ENCODE measurements at places on chromosomes 16 and 17.

GRCh38 chr16:70701036-70701435 lies 15.2 kb upstream of the MTSS2 start:
- no peak for DNase-seq

- peak; percentile 88 for DNase-seq
Measured at GRCh38 chr17:18258356-18259038, at the start of gene FLII. Gene FLII, minus strand, starts transcription at chr17:18258738. Its CDS starts 48 bp downstream, at chr17:18258690.

- no peak for DNase-seq
Measured at GRCh38 chr17:81701288-81702071, 1.7 kb upstream of the MRPL12 start.

GRCh38 chr16:56744996-56745640 lies 15.2 kb downstream of the NUP93 start:
- no peak for DNase-seq

- no peak for DNase-seq
Measured at GRCh38 chr17:82248815-82249674, 20.2 kb downstream of the SLC16A3 start.

GRCh38 chr16:27439271-27440018 lies 37.5 kb downstream of the IL21R start:
- no peak for DNase-seq

GRCh38 chr17:30378241-30378824 lies 394 bp upstream of the CPD start:
- DNase-seq: peak; percentile 35

DNA sequence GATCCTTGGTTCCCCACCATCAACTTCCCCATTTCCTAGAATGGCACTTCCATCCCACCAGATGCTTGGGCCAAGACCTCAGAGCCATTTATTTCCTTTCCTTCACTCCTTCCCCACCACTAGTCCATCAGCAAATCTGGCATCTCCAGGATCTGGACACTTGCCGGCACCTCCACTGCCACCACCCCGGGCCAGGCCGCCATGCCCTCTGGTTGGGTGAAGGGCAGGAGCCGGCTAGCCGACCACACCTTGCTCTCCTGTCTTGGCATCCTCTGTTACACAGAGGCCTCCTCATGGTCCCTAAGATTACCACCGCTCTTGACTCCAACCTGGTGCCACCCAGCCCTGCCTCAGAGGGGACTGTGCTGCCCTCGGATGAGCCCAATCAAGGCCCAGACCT lies 104.5 kb downstream of the RMI2 start:
- DNase-seq: no peak

DNA sequence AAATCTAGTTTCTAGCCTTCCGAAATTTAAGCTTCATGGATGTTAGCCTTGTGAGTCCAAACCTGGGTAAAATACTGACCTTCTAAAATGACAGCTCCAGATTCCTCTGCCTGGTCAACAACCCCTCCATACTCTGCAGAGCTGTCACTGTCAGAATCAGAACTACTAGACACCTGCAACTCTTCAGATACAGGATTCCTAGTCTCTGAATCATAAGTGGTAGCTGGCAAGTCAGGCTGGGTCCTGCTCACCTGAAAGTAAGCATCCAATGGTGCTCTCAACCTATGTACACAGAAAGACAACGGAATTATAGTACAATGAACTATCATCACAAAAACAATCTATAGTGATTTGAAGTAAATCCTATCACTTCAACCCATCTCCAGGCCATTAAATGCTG lies 14.8 kb downstream of the RFWD3 start:
- no peak for DNase-seq

DNA sequence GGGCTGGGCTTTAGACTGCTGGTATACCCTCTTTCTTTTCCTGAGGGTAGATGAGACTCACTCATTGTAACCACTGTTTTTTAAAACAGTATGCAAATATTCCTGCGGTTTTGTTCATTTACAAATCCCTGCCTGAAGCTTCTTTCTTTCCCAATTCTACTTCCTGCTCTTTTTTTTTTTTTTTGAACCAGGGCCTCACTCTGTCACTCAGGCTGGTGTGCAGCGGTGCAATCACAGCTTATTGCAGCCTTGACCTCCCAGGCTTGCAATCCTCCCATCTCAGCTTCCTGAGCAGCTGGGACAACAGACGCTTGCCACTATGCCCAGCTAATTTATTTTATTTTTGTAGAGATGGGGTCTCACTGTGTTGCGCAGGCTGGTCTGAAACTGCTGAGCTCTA lies 8.0 kb upstream of the SULT1A1 start:
- no peak for DNase-seq

DNA sequence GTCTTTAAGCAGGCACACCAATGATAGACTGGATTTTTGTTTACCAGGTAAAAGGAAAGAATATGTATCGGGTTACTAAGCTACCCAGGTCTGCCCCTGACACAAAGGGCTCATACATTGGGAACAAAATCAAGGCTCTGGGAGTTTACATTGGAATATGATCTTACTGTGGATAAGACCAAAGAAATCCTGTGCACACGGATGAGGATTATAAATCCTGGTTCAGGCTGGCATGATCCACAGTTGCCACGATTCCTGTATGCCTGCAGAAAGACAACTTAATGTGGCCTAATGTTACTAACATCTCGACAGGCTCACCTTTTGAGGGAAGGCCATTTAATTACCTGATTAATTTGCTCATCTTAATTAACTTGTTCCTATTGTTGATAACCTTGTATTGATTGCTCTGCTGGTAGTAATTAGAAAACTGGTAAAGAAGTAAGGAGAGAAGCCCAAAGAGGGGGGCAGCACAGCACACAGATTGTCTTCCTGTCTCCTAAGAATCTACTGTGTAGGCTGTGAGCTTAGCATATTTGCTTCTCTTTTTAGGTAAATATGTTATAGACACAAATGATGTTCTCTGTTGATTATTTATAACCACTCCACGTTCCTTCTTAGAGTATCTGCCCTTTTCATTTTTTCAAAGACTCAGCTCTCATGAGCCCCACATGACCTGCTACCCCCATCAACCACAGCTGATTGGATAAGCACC lies 51.0 kb upstream of the TOX3 start:
- no peak for DNase-seq

- DNase-seq: peak; percentile 69
Measured at GRCh38 chr16:18932243-18932987, 6.2 kb upstream of the SMG1 start.

GRCh38 chr17:80869481-80870145 lies 122.0 kb upstream of the CHMP6 start:
- DNase-seq: peak; percentile 59

GRCh38 chr16:85936816-85937215 lies 37.9 kb downstream of the IRF8 start:
- DNase-seq: no peak

DNA sequence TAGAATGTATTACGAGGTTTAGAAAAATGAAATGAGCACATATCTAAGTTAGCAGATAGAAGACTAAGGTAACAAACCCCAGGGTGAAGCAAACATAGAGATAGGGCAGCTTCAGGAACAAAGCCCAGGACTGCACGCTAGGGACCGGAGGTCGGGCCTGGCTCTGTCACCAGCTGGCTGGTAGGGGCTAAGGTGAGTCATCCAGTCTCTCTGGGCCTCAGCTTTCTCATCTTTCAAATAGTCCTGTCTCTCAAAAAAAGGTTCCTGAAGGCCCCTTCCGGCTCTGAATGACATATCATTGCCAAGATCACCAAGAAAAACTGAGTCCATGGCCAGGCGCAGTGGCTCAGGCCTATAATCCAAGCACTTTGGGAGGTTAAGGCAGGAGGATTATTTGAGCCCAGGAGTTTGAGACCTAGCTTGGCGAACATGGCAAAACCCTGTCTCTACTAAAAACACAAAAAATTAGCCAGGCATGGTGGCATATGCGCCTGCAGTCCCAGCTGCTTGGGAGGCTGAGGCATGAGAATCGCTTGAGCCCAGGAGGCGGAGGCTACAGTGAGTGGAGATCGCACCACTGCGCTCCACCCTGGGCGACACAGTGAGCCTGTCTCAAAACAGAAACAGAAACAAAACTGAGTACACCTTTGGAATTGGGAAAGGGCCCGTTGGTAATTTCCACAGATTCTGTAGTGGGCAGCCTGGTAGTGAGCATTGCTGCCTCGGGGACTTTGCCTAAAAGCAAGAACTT lies 26.0 kb downstream of the PKD1L3 start:
- no peak for DNase-seq

DNA sequence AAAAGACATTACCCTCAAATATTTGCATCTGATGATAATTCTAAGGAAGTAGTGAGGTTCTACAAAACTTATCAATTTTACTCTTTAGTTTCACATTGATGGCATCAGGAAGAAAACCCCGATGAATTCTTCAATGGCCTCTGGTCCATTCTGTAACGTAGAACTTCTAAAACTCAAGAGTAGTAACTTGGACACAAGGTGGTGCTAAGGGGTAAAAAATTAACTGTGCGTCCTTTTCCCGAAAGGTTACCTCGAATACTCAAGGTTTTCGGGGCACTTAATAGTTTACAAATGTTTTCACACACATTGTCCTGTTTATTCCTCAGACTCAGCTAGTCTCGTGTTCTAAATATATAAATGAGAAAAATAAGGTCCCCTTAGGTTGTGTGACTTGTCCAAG lies 517.3 kb upstream of the ZFHX3 start:
- DNase-seq: no peak

DNA sequence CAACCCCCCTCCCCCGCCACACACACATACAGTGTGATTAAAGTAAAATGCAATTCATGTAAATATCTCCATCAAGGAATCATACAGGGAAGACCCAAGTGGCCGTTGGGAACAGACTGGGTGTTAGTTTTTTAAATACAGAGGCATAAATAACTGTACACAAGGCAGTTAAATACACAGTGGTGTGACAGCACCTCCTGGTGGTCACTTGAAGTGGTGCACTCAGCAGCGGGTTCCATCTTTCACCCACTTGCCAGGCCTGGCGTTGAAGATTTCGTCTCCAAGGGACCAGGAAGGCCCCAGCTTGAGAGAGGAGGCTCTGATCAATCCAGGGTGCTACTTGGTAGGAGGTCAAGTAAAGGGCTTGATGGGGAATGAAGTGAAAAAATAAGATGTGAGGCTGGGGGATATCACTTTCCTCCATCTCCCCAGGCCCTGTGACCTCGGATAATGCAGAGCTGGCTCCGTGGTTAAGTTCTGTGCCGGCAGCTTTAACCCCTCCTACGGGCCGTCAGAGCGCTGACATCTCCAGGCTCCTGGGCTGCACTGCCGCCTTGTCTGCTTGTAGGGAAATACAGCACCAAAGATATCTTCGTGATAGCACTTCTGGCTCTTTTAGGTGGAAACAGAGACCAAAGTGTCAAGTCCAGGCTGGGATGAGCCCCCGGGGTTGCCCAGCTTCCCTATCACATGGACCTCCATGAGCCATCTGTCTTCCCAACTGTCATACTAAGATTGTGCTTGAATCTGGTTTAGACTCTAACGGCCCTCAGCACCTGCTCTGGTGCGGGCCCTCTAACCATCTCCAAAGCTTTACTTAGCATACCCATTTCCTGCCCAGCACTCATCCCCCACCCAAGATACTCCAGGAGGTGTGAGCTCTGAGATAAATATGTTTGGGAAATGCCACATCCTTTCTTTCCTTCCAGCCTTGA lies 20.7 kb downstream of the LGALS9 start:
- peak; percentile 37 for DNase-seq

- DNase-seq: peak; percentile 92
Measured at GRCh38 chr17:82051776-82052637, at the start of the genes GPS1 and RFNG. Gene GPS1, plus strand, starts transcription at chr17:82051898. Its CDS starts 34 bp downstream, at chr17:82051932. Gene RFNG, minus strand, starts transcription at chr17:82051811. Its CDS starts 45 bp downstream, at chr17:82051766.

DNA sequence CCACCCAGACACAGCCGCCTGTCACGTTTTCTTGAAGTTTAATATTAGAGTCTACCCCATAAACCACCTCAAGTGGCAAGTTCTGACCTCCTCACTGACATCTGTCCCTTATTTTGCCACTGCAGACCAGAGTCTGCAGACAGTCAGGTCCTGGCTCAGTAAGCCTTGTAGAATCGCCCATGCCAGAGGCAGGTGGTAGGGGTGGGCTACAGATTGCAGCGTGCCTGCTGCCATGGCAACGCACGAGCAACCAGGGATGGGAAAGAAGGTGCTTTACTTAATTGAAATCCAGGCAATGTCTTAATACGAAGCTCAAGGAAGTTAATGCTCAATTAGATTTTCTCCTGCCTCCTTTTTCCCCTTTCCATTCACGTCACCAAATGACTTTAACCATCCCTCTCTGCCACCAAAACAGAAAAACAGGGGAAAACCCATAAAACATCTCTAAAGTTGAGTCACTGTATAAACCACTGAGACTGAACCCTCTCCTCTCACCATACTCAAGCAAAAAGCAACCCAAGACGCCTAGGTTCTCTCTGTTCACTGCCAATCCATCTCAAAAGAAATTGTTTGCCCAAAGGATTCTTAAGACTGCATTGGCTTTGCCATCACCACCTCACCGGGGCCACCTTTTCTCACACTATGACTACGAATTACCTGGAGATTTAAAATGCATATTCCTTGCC lies 228.8 kb downstream of the SLC39A11 start:
- no peak for DNase-seq

- DNase-seq: no peak
Measured at GRCh38 chr16:83737729-83738354, 69.9 kb upstream of the HSBP1 start.

DNA sequence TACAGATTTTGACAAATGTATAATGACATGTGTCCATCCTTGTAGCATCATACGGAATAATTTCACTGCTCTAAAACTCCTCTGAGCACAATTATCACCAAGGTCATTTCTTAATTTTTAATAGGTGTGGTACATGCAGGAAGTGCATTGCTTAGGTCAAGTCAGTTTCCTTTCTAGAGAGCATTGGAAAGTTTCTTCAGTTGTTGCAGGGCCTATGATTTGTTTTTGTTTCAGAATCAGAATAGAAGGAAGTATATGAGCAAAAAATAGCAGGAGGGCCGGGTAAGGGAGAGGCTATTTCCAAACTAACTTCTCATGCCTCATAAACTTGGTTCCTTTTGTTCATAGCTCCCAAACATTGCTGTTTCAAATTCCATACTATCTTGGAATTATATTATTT lies 24.0 kb upstream of the SLFN5 start:
- DNase-seq: no peak

- no peak for DNase-seq
Measured at GRCh38 chr16:7979448-7980132, 610.7 kb downstream of the TMEM114 start.

DNA sequence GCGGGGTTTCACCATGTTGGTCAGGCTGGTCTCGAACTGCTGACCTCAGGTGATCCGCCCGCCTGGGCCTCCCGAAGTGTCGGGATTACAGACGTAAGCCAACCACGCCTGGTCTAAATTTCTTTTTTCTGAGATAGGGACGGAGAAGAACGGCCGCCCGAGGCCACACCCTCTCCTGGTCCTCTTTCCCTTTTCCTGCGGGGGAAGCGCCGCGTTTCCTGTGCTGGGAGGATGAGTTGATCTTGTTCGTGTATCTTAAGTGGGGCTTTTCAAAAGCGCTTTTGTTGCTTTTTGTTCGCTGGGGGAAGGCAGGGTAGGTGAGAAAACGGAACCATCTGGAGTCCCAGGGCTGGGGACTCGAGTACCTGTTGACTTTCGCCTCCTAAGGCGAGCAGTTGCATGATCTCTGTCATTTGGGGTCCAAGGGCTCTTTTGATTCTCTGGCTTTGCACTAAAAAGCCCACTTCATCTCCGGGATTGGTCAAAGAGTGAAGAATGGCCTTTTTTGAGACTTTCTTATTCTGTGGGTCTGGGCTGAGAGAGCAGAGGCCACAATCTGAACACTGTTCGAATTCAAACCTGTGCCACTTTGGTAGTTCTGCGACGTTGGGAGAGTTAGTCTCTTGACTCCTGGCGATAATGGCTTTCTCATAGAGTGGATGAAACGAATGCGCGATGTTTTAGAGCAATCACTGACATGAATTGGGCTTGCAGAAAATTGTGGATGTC lies 1.3 kb downstream of the FUS start:
- peak; percentile 43 for DNase-seq
